ENCODE measurements at places on chromosomes 2 and 18. TPM values are rescaled to one million over a fixed set of nuclear protein-coding genes. Genes with fewer than 3 reads are reported as not detected.

DAPL1 gene
- not detected for total RNA-seq

CXCR1 gene
- total RNA-seq, result not detected

UGT1A3 gene
- not detected for total RNA-seq

PLCD4 gene
- total RNA-seq, result 0.19 TPM

G6PC2 gene
- not detected for total RNA-seq

GRCh38 chr18:3932276-3932675 lies 482.3 kb downstream of the TGIF1 start:
- no peak overlapping the region for H3K27ac ChIP-seq
- H3K4me3 ChIP-seq, result no peak overlapping the region
- H3K36me3 ChIP-seq, result no peaks in the 10 kb centered on the region
- no peaks in the 10 kb centered on the region for H3K4me1 ChIP-seq

DNA sequence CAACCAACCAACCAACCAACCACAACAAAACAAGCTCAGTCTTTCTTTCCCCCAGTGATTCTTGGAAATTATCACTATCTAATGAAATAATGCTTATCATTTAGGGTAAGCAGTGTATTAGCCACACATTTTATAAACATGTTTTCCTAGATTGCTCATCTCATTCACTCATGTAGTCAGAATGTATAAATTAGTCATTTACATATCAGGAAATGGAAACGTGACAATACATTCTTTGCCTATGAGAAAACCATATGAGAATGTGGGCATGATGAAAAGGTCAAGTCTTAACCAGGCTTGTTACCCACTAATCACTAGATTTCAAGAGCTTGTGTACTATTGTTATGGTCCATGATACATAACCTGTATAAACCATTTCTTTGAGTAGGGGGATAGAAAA lies 1583.4 kb upstream of the PIK3C3 start:
- H3K27me3 ChIP-seq, result no peaks in the 10 kb centered on the region
- no peaks in the 10 kb centered on the region for H3K36me3 ChIP-seq
- DNase-seq, result no peak

DNA sequence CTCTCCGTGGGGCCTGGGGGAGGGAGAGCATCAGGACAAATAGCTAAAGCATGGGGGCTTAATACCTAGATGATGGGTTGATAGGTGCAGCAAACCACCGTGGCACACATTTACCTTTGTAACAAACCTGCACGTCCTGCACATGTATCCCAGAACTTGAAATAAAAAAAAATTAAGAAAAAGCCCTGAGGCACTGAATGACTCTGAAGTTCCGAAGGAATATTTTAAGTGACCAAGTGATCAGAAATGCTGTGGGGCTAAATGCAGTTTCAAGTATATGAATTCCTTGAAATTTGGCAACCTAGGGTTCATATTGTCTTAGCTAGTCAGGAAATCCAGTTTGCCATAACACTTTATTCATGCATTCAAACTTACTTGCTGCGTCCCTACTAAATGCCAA lies 127.5 kb downstream of the MC4R start:
- H3K4me3 ChIP-seq, result no peak overlapping the region
- no peaks in the 10 kb centered on the region for H3K4me1 ChIP-seq
- H3K27ac ChIP-seq, result no peak overlapping the region
- no peak for DNase-seq
- H3K27me3 ChIP-seq, result no peaks in the 10 kb centered on the region

DNA sequence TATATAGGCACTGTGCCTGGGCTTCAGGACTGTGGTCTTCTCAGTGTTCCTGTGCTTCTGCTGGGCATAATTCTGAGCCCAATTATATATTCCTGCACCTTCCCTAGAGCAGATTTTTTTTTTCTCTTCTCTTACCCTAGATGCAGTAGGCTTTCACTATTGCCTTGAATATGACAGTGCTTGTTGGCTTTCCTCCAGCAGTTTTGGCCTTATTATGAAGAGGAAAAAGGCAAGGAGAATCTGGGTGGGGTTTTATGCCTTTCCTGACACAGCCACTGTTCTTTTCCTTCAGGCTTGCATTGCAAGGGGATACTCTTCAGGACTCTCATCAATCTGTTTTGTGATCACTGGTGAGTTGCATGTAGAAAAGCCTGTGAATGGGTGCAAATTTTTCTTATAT lies 221.9 kb upstream of the CELF4 start:
- DNase-seq, result no peak
- no peak overlapping the region for H3K27ac ChIP-seq
- H3K36me3 ChIP-seq, result no peaks in the 10 kb centered on the region
- no peak overlapping the region for H3K4me3 ChIP-seq
- H3K4me1 ChIP-seq, result no peaks in the 10 kb centered on the region
- H3K27me3 ChIP-seq, result no peaks in the 10 kb centered on the region

DNA sequence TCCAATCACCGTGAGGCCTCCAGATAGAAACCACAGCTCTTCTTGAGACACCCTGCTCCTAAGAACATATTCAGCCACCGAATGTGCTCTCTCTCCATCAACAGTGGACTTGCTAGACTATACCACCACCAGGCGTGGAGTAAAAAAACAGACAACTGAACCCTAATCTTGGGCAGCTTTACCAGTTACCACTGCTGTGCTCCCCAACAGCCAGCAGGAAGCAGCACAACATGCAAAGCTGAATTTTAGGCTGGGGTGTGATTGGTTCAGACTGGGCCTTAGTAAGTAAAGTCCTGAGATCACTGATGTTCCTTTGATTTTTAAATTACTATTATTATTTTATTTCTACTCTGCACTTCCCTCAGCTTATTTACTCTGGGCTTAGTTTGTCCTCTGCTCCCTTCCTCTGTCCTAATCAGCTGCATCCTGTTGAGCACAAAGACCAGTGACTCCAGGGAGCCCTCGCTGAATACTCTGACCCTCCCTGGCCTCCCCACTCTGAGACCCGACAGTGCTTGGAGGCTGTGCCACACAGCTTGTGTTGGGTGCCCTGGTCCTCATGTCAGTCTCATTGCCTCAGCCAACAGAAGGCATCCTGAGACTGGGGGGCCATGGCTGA lies 21.9 kb downstream of the MRPL35 start:
- H3K4me1 ChIP-seq, result peaks cover 16% of the 10 kb centered on the region
- H3K36me3 ChIP-seq, result no peaks in the 10 kb centered on the region
- peak; percentile 80 for DNase-seq
- H3K27ac ChIP-seq, result no peak overlapping the region
- H3K27me3 ChIP-seq, result no peaks in the 10 kb centered on the region

DNA sequence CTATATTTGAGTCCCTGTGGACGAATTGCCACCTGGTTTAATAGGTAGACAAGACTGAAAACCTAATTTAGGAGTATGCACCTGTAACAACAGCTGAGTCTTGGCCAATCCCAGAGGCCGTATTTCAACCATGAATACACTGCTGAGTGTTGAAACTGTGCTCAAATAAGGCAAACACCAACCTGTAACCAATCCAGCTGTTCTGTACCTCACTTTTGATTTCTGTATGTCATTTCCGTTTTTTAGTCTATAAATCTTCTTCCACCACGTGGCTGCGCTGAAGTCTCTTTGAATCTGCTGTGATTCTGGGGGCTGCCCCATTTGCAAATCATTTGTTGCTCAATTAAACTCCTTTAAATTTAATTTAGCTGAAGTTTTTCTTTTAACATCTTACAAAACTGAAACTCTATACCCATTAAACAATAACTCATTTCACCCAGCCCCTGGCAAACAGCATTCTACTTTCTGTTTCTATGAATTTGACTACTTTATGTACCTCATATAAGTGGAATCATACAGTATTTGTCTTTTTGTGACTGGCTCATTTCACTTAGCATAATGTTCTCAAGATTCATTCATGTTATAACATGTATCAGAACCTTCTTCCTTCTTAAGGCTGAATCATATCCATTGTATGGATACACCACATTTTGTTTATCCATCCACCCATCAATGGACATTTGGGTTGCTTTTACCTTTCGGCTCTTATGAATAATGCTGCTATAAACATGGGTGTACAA lies 7.5 kb upstream of the YPEL5 start:
- peak; percentile 82 for DNase-seq
- H3K4me3 ChIP-seq, result peak overlapping the region; percentile 51
- no peaks in the 10 kb centered on the region for H3K27me3 ChIP-seq
- H3K27ac ChIP-seq, result peak overlapping the region; percentile 79
- H3K4me1 ChIP-seq, result peaks cover 27% of the 10 kb centered on the region

DNA sequence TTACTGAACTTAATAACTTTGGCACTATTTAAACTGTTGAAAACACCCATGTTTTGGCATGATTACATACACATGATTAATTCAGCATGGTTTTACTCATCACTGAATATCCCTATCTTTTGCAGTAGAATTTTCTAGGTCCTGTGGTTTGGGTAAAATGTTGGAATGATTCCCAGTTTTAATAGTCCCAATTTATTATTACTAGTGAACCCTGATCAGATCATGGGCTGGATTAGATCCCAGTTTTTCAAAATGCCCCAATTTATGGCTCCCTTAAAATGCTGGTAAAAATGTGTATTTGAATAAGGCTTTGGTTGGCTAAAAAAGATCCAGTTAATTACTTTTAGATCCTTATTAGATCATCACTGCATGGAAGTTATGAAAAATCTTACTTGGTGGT lies 273.6 kb upstream of the NRP2 start:
- H3K4me1 ChIP-seq, result no peaks in the 10 kb centered on the region
- H3K27ac ChIP-seq, result no peak overlapping the region
- no peak for DNase-seq
- H3K4me3 ChIP-seq, result no peak overlapping the region
- no peaks in the 10 kb centered on the region for H3K27me3 ChIP-seq
- H3K36me3 ChIP-seq, result no peaks in the 10 kb centered on the region

Measured in activated naive CD4-positive, alpha-beta T cell treated with anti-CD3 and anti-CD28 coated beads for 36 hours (primary cell).